ENCODE measurements at places on chromosomes 6 and 20.

GRCh38 chr6:154370545-154370944 is 13.9 kb upstream of the IPCEF1 start:
- DNase-seq, result no peak

DNA sequence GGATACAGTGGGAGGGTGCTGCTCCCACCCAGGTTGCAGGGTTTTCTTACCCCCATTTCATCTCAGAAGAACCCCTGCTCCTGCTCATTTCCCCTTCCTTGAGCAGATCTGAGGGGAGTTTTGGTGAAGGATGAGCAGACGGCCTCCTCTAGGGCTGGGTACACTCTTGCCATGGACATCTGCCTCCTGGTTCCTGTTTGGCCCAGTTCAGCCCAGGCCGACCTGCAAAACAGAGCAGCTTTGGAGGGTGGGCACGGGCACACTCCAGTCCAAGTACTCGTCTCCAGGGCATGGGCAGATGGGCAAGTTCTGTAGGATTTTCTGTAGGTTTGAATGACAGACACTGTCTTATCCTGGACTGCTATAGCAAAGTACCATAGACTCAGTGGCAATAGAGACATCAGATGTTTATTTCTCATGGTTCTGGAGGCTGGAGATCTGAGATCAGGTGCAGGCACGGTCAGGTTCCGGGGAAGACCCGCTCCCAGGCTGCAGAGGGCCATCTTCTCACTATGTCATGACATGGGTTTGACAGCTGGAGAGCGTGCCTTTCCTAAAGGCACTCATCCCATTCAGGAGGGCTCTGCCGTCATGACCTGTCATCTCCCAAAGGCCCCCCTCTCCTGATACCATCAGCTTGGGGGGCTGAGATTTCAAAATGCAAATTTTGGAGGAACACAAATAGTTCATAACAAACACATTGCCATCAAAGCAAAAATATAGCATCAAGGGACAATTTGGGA is 6.2 kb downstream of the NPBWR2 start:
- no peak for DNase-seq

DNA sequence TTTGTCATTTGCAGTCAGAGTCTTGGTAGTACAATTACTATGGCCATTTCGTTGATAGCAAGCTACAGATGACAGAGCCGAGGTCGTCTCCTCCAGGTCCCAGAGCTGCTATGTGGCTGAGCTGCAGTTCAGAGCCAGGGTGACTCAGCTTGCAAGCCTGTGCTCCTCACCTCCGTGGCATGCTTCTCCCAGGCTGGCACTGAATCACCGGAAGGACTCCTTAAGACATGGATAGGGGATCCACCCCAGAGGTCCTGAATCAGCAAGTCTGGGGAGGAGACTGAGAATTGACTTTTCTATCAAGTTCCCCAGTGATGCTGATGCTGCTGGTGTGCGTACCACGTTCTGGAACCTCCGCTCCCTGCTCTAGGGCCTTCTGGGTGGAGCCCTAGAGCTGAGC is 291.2 kb downstream of the CDH26 start:
- no peak for DNase-seq

GRCh38 chr6:156080371-156080770 is 624.7 kb upstream of the NOX3 start:
- DNase-seq, result no peak

DNA sequence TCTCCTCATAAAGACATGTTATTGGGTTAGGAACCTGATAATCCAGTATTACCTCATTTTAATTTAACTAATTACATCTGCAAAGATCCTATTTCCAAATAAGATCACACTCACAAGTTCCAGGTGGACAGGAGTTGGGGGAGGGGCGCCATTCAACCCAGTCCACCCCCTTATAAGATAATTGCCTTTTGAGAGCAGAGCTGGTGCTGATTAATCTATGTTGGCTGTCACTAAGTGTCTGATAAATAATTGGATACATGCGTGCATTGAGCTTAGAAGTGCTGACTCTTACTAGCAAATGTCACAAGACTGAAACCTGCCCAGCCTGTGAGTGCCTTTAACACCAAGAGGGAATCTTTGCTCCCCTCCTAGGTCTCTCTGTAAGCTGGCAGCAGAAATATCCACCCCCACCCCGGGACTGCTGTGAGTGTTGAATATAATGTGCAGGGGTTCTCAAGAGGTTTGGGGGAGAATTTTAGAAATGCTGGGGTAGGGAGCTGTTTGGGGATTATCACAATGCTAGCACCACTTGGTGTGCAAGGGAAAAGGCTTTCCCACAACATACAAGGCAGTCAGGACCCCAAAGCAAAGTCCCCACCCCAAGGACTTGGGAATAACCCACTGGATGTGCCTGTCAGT is 87.5 kb downstream of the ANKRD60 start:
- peak; percentile 22 for DNase-seq

DNA sequence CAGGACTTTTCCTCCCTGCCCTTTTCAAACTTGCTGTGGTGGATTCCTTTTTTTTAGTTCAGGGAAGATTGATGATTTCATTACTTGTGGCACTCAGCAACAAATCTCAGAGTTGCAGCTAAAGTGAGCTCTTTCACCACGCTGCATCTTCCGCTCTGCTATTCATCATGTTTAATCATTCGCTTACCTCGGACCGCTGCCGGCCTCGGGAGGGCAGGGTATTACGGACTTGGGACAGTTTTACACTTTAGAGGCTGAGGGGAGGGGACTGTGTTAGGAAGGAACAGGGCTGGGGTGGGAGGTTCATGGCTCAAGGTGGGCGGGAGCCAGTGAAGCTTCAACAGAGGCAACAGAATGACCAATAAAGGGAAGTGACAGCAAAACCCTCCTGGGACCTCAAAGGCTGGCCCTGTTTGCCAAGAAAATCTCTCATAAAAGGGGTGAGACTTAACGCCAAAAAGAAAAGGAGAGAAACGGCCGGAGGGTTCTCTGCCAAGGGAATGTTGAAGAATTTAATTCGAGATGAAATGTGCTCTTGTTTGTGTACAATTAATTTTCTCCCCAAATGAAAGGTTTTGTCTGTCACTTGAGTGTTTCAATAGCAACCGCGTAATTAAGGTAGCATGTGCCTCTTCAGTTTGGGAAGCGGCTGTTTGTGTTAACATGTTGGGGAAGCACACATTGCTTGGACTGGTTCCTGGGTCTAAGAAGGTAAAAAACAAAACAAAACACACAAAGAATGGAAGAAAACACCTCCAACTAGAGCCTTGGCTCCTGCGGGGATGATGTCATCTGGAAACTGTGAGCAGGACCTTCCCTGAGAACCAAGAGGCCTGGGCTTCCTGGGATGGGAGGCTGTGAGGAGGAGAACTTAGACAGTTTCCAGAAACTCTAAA is 72.5 kb upstream of the SULF2 start:
- DNase-seq, result no peak

DNA sequence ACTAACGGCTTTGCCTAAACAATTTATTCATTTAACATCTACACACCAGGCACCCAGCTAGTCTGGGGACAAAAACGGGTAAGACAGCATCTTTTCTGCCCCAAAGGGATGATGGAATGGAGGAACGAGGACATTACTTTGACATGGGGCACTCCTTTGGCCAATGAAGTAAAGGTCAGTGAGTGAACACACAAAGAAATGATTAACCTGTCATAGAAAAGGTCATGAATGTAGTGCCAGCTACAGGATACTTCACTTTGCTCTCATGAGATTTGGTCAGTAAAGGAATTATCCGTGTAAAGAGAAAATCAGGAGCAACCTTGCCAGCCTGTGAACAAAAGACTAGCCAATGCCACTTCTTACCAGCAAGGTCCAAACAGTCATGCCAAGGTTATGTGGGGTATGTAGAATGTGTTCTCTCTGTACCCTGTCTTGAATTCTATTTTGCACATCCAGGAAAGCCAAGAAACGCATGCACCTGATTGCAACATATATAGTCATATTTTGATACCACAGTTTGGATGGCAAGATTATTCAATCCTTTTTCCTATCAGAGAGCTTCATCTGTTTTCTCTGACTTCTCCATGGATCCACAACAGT is 145.3 kb downstream of the GMPR start:
- DNase-seq, result no peak

GRCh38 chr6:33965766-33966165 is 162.0 kb upstream of the MLN start:
- no peak for DNase-seq

Measured in NCI-H524 (cell line).